Smooth muscle cell of the pulmonary artery (primary cell): ENCODE measurements at places on chromosomes 16 and 17. TPM values are rescaled to one million over a fixed set of nuclear protein-coding genes. Genes with fewer than 3 reads are reported as not detected.

The MYOCD gene
- 1.4 and 3.0 TPM in 2 replicates for total RNA-seq

The ACTG1 gene
- total RNA-seq = 10,617 and 11,641 TPM in 2 replicates

The RNF135 gene
- 11.1 and 11.2 TPM in 2 replicates for total RNA-seq

The ABCC12 gene
- total RNA-seq = 0.26 TPM in 1 of 2 replicates, not detected in the other

The RNF222 gene
- total RNA-seq = not detected in 2 replicates

The FADS6 gene
- not detected in 2 replicates for total RNA-seq

The CCL8 gene
- total RNA-seq = 0.20 and 0.26 TPM in 2 replicates

The GUCY2D gene
- total RNA-seq = not detected in 2 replicates

The KRTAP2-1 gene
- not detected in 2 replicates for total RNA-seq

The TPSD1 gene
- total RNA-seq = not detected in 2 replicates

The KRTAP4-5 gene
- not detected in 2 replicates for total RNA-seq

The PPP1R27 gene
- total RNA-seq = not detected in 2 replicates

The NPIPA5 gene
- 5.3 TPM in 1 of 2 replicates, not detected in the other for total RNA-seq

The BRD7 gene
- 33.0 and 33.4 TPM in 2 replicates for total RNA-seq

The ZC3H7A gene
- total RNA-seq = 57.9 and 68.4 TPM in 2 replicates

The DHRS11 gene
- total RNA-seq = 4.6 and 4.9 TPM in 2 replicates

The KCNJ18 gene
- not detected in 2 replicates for total RNA-seq

The CLN3 gene
- 15.7 and 21.5 TPM in 2 replicates for total RNA-seq

The NPIPA1 gene
- total RNA-seq = 58.4 and 78.9 TPM in 2 replicates

The CARD14 gene
- total RNA-seq = 0.03 TPM in 1 of 2 replicates, not detected in the other

The MT1H gene
- not detected in 2 replicates for total RNA-seq

The IL17C gene
- total RNA-seq = not detected in 2 replicates

The SPNS3 gene
- not detected in 2 replicates for total RNA-seq

The SOX15 gene
- total RNA-seq = 0.07 and 0.26 TPM in 2 replicates

The SLC35G6 gene
- total RNA-seq = not detected in 2 replicates

The SLC47A1 gene
- 3.5 and 4.9 TPM in 2 replicates for total RNA-seq

The TTYH2 gene
- total RNA-seq = 1.8 TPM in 2 replicates

The WFDC1 gene
- total RNA-seq = 4.9 and 25.1 TPM in 2 replicates

The HOXB2 gene
- 7.5 and 12.0 TPM in 2 replicates for total RNA-seq

The CCL4 gene
- total RNA-seq = not detected in 2 replicates

The CACNG3 gene
- total RNA-seq = not detected in 2 replicates
